H1 (cell line): ENCODE measurements at places on chromosomes 11 and 22.

DNA sequence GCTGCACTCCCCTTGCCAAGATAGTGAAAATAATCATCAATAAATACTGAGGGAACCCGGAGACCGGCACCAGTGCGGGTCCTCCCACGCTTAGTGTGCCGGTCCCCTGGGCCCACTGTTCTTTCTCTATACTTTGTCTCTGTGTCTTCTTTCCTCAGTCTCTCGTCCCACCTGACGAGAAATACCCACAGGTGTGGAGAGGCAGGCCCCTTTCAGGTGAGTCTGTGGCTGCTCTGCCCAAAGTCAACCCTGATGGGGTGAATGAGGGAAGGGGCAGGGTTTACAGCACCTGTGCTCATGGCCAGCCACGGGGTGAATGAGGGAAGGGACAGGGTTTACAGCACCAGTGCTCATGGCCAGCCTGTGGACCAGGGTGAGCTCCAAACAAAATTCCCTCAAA lies 4.7 kb downstream of the BET1L start:
- peak; percentile 27 for DNase-seq

DNA sequence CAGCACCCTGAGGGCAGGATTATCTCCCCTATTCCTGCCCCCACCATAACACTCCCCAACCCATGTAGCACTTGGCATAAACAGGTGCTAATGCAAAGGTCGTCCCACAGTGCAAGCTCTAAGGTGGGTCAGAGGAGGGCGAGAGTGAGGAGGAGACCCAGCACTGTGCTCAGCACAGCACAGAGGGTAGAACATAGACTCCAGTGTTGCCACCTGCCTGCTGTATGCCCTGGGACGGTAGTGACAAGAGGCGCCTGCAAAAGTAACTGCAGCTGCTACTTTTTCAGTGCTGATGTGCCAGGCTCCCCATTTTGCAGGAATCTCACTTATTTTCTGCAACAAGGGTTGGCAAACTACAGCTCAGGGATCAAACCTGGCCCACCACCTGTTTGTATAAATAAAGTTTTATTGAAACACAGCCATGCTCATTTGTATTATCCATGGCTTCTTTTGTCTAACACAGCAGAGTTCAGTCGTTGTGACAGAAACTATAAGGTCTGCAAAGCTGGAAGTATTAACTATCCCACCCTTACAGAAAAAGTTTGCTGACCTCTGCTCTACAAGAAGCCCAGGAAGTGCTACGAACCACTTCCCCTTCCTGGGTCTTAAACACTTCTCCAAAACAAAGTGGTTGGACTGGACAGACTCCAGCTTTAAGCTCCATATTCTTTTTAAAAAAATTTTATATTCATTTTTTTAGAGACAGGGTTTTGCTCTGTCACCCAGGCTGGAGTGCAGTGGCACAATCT lies 16.9 kb upstream of the CDC42BPG start:
- no peak for DNase-seq

- no peak for DNase-seq
Measured at GRCh38 chr11:123778511-123778910, 24.2 kb upstream of the OR6X1 start.

GRCh38 chr22:17665854-17666253 lies 27.3 kb downstream of the BCL2L13 start:
- no peak for DNase-seq

- no peak for DNase-seq
Measured at GRCh38 chr11:106276859-106277436, 199.5 kb downstream of the AASDHPPT start.

GRCh38 chr22:31682751-31683150 lies 20.7 kb upstream of the PISD start:
- no peak for DNase-seq

DNA sequence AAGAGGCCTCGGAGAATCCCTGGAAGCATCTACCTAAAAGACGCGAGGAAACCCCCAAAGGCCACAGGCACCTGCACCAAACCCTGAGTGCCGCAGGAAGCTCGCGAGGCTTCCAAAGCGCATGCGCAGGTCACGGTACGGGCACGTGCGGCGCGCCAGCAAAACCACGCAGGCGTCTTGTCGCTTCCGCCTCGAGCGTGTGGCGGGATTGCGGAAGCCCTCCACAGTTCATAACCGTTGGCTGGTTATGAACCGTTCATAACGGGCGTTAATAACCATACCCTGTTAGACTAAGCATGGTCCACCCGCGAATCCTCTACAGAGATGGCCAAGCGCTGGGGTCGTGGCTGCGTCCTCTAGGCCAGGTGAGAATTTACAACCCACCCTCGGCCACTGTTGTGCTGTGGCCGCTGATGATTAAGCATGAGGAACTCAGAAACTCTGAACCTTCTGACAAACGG lies 46.4 kb downstream of the MORC2 start:
- no peak for DNase-seq

- no peak for DNase-seq
Measured at GRCh38 chr22:19168088-19168890, 10.2 kb downstream of the SLC25A1 start.

GRCh38 chr11:134514354-134514951 lies 102.4 kb upstream of the B3GAT1 start:
- DNase-seq, result no peak

DNA sequence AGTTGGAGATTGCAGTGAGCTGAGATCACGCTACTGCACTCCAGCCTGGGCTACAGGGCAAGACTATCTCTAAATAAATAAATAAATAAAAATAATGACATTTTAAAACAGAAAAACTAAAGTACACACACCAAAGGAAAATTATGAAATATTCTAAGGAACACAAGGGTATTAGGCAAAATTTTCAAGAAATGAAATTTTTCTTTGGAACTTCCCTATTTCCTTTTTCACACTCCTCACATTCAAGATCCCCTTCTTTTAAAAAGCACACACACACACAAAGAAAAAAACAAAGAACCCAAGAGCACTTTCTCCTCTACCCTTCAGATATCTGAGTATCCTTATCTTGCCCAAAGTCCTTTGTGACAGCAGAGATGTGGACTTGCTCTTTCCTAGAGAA lies 92.8 kb downstream of the CCDC73 start:
- no peak for DNase-seq

- DNase-seq, result peak; percentile 63
Measured at GRCh38 chr11:65506772-65507505, 8.1 kb downstream of the MALAT1 start.

DNA sequence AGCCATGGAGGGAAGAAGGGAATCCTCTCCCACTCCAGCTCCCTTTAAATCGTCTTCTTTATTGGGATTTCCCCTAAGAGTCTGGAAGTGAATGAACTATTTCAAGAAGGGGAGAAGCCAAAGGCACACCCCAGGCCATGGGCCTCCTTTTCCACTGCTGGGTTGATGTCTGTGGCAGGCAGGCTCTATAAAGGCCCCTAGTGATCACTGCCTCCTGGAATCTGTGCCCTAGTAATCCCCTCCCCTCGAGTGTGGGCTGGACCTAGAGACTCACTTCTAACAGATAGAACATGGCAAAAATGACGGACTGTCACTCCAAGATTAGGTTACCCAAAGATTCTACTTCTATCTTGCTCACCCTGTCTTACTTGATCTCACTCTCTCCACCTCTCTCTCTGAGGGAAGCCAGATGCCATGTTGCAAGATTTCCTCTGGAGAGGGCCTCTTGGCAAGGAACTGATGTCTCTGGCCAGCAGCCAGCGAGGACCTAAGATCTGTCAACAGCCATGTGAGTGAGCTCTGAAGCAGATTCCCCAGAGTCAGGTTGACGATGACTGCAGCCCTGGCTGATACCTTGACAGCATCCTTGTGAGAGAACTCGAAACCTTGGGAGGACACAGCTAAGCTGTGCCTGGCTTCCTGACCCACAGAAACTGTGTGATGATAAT lies 444.8 kb downstream of the SOX6 start:
- DNase-seq, result no peak

DNA sequence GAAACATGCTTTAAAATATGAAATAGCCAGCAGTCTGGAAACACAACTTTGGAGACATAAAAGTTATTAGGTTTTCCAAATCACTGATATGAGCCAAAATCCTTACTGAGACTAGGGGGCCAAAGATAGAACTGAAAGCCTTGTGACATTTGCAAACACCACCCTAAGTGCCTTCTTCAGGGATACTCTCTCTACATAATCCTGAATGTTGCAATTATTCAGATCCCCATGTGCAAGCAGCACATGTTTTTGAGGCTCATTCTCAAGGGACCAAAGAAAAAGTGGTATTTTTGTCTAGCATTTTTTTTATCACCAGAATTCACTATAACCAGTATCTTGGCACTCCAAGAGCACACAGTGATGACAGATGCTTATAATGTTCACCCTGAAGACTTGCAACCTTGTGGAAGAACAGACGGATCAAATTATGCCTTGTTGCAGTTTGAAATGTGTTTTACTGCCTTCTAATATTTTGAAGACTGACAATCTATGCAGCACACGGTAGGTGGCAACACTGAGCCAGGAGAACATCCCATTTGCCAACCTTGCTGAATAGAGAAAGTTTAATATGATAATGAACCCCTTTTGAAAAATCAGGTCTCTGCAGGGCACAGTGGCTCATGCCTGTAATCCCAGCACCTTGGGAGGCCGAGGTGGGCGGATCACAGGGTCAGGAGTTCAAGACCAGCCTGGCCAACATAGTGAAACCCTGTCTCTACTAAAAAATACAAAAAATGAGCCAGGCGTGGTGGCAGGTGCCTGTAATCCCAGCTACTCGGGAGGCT lies 78.5 kb downstream of the PLEKHA7 start:
- DNase-seq, result no peak

DNA sequence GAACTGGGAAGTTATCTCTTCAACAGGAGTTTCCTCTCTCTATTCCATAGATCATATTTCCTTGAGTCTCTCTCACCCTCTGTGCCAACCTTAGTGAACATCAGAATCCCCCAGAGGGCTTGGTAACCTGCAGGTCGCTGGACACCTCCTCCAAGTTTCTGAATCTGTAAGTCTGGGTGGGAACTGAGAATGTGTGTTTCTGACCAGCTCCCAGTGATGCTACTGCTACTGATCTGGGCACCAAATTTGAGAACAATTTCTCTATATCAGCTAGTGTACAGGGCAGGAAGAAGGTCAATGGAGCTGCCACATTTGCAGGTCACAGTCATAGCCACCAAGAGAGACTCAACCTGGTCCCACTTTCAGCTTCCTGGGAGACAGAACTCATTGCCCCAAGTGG lies 62.9 kb downstream of the RCN1 start:
- DNase-seq, result no peak
